Activated T-helper 2 cell treated with anti-CD3 and anti-CD28 coated beads, Interferon-gamma antibody, Interleukin-2, Interleukin-4, amounts not matched to agents 10 μg/mL and 5 μg/mL and 100 μg/mL, durations not matched to agents 14 hours and 24 hours and 36 hours (primary cell): ENCODE measurements at places on chromosomes 7 and 10.

GRCh38 chr10:88270871-88271713 lies 312.0 kb downstream of the RNLS start:
- peak; percentile 67 for DNase-seq

DNA sequence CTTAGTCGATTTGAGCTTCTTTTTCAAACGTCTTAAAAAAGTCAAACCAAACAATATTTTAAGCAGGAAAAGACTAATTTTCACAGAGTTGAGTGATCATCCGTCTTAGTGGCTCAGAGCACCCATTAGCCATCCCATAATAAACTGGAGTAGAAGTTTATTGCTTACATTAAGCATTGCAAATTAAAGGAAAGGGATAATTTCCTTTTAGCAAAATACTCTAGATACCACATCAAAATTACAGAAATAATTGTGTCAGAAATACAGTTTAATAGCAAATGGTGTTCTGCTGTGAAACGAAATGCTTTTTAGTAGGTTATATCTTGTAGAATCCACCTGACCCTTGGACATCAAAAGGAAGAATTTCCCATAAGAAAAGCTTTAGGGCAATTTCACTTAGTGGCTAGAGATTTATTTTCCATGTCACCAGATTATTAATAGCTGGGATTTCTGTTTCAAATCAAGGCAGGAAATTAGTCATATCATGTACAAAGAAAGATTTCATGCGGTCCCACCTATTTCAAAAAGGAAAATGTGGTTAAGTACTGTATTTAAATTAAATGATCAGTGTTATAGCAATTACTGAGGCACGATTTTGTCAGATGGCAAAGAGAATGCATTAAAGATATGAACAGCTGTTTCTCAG lies 96.2 kb downstream of the NPTX2 start:
- DNase-seq = no peak

DNA sequence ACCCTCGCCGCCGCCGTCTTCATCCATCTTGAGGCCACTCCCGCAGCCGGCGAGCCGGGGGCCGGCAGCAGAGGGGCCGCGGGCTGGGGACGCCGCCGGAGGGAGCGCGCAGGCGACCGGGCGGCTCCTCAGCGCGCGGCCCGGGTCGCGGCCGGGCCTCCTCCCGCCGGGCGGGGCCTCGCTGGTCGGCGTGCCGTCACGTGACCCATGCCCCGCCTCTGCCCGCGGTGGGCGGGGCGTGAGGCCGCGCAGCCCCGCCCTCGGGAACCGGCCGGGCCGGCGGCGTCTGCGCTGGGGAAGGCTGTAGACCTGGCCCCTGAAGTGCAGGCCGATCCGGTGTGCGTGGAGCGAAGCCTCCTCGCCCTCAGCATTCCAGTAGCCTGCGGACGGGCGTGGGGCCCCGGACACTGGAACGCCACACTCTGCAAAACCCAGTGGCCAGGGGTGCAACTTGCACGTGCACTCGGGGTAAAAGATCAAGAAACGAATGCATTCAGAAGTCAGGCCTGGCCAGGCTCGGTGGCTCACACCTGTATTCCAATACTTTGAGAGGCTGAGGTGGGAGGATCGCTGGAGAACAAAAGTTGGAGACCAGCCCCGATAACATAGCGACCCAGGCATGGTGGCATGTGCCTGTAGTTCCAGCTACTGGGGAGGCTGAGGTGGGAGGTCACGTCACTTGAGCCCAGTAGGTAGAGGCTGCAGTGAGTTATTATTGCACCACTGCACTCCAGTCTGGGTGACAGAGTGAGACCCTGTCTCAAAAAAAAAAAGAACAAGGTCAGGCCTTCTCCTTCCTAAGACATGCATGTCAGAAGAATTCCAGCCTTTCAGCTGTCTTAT lies at the start of gene CYTH3:
TSS of gene CYTH3 (minus strand) at position 144 of the 843 bp plus-strand sequence. CDS start at position 27, 117 bp downstream.
- peak; percentile 73 for DNase-seq

DNA sequence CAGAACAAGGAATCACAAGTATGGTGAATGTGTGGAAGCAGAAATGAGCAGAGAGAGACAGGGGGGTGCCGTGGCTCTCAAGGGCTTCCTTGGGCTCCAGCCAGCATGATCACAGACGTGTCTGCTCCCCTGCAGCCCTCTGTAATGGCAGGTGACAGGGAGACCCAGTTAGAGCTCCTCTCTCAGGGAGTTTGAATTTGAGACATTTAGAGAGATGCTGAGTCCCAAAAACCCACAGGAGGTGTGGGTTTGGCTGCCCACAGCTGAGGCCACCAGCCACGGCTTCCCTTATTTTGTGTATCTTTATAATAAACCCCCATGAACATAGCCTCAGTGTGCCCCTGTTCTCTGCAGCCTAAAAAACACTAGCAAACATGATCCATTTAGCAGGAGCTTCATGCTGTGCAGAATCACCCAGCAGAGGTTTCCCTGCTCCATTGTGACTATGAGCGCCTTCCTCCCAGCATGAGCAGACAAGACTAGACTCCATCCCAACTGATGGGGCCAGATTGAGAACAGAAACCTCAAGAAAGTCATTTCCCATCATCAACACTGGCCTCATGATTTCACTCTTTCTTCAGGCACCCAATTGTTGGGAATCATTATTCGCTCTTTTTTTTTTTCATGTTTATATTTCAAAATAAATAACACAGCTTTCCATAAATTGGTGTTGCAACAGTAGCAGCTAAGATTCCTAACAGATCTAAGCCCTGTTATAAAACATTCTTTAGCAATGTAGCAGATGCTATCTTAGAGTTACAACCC lies 13.4 kb downstream of the NOD1 start:
- DNase-seq = no peak

GRCh38 chr7:7641129-7641663 lies 644 bp downstream of the UMAD1 start:
- DNase-seq = no peak

DNA sequence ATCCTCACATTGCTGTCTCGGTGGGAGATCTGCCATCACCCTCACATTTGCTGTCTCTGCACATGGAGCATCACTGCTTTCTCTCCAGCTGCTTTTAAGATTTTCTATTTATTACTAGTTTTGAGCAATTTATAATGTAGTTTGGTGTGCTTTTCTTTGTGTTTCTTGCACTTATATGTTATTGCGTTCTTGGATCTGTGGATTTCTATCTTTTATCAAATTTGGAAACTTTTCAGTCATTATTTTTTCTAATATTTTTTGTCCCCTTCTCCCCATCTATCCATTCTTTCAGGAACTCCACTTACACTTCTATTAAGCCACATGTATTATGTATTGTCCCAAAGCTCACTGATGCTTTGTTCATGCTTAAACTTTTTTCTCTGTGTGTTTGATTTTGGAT lies 108.9 kb downstream of the FOXL3 start:
- DNase-seq = no peak

- no peak for DNase-seq
Observed at GRCh38 chr10:6842722-6843121, 262.6 kb upstream of the PRKCQ start.
